ENCODE measurements at places on chromosomes 3 and 15.

DNA sequence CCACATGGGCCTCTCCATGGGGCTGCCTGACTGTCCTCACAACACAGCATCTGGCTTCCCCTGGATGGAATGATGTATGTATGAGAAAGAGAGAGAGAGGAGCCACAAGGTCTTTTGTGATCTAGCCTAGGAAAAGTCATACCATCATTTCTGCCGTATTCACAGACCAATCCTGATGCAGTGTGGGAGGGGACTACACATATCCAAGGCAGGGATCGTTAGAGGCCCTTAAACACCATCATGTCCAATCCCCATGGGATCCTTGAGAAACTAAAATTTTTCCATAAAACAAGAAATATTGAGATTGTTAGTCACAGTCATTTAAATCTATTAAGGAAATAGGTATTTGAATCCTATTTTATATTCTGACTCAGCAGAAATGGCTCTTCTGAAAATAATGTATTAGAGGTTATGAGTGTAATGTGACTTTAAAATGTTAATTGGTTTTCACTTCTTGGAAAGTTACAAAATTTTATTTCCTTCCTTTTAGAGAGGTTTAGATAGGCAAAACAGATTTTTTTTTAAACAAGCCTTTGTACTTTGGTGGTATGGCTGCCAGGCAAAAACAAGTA, 65.1 kb upstream of the TSC22D2 start:
- DNase-seq = no peak

DNA sequence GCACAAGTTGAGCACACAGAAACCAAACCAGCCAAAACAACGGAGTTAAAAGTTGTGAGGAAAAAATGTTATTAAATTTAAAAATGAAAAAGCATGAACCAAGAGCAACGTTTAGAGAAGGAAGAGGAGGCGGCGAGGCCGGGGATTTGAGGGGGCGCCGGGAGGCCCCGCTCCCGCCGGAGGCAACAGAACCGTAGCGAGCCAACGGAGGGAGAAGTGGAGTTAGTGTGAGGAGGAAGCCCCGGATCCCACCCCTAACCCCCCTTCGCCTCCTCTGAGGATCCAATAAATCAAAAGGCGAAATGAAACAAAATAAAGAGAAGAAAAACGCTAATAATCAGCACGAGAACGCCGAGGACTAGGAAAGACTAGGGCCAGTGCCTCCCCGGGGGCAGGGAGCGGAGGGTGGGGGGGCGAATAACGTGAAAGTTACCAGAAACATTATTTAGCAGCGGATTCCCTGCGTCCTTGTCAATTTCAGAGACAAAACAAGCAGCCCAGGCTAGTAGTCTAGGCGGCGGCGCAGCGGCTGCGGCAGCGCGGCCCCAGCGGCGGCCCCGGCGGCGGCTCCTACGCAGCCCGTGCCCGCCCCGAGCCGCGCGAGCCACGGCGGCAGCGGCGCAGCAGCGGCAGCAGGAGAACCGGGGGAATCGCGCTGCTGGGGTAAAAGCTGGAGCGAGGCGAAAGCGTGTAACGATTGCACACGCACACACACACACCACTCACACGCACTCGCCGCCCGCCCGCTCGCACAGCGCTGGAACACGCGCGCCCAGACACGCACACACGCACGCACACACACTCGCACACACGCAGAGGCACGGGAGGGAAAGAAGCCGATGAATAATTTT, 1.7 kb downstream of the MEIS2 start:
- no peak for DNase-seq

DNA sequence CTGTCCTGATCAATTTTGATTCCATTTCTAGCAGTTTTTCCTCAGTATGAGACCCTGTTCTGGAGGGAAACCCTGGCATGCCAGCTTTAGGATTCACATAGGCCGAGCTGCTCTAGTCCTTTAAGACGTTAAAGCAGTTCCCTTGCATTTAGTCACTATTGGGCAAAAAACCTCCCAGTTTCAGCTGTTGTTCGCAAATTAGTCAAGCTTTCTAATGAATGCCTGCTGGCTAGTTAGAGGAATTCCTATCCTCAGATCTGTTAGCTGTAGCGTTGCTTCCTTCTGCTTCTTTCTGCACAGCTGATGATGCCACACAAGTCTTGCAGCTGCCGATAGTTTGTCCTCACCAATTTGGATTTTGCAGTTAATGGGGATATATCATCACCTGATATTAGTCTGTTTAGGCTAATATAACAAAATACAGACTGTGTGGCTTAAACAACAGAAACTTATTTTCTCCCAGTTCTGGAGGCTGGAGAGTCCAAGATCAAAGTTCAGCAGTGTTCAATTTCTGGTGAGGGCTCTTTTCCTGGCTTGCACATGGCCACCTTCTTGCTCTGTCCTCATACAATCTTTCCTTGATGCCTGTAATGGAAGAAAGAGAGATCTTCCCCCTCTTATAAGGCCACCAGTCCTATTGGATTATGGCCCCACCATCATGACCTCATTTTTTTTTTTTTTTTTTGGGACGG, 7.5 kb upstream of the UBL7 start:
- DNase-seq = no peak

DNA sequence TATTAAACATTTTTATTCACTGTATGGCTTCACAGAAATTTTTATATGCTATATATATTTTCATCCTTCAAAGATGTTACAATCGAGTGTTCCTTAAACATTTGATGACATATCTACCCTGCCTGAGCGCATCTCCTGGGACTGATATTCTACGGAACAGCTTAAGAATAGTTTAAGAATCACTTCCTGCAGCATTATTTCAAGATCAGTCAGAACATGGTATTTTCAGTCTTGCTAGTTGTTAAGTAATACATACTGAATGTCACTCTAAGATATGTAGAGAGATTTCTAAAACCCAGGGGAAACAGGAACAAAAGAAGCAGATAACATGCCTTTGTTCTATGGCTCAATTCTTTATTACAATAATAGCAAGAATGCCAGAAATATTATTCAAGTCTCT, 8.7 kb downstream of the COL8A1 start:
- no peak for DNase-seq

DNA sequence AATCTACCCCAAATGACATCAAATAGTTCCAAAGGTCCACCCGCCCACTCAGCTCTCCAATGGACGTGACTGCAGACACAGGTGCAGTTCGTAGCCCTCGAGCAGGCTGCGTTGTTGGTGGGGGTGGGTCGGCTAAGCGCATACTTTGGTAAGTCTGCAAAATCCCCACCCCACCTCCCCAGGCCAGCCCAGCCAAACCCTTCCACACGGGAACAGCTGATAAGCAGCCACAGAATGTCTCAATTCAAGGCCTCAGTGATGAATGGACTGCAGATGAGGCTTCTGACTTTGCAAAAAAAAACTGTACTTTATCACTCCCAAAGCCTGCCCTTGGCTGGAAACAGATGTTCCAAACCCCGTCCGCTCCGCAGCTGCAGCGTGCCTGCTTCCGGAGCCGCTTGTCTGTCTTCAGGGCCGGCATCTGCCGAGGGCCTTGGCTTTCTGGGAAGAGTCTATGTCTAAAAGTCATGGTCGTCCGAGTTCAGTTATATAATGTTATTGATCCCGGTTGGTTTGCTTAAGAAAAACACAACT, 38.2 kb downstream of the PCSK6 start:
- DNase-seq = peak; percentile 51

GRCh38 chr3:197450308-197450707, 105.5 kb downstream of the BDH1 start:
- DNase-seq = no peak

DNA sequence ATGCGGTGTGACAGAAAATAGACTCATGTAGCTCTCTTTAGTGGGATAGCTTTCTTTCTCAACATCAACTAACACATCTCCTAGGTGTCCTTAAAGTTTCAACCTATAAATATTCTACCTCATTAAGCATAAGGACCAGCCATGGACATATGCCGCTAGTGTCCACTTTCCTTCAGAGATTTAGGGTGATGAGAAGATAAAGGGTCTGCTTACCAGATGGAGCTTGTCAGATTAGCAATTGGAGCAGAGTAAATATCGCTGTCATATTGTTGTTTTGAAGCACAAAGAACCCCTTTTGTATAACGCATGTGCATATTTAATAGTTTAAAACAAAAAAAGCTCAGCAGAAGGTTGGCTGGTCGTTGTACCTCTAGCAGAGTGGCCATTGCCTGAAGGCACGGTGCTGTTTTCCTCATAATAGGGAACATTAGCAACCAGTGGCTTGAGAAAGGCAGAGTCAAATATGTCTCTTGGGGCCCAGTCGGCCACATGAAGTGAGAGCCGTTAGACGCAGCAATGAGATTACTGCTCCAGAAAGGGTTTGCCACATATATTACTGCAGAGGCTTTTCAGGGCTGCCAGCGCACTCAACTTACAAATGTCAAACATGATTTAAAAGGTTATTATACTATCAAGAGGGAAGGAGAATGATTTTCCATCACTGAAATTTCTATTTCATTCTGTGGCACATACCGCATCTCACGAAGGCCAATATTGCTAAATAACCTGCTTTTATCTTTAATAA, 264.2 kb downstream of the ROBO2 start:
- DNase-seq = no peak

DNA sequence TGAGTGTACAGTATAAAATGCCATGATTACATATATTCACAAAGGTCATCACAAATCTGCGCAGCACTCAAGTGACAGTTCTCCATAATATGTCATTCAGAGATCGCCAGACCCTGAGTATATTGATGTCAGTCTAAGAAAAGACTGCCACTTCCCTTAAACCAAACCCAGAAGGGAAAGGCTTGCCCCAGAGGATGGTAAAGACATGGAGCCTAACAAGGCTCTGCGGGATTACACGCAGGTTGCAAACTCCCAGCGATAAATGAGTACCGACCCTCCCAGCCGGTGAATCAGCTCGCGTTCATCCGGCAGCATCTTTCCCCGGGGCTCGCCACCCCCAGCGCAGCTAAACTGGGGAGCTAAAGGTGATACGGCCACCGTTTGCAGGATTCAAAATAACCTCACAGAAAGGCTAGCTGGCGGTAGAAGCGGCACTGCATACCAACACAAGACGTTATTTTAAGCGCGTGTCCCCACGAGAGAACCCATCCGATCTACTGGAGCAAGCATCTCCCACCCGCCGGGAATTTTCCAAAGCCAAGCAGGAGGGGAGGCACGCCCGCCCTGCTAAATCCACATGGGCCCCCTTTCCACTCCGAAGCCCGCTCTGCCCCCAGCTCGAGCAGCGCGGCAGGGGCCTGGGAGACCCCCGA, 643 bp downstream of the MYO5A start:
- DNase-seq = no peak
